CD14-positive monocyte (primary cell): ENCODE measurements at places on chromosomes 4 and X. TPM values are rescaled to one million over a fixed set of nuclear protein-coding genes. Genes with fewer than 3 reads are reported as not detected.

DNA sequence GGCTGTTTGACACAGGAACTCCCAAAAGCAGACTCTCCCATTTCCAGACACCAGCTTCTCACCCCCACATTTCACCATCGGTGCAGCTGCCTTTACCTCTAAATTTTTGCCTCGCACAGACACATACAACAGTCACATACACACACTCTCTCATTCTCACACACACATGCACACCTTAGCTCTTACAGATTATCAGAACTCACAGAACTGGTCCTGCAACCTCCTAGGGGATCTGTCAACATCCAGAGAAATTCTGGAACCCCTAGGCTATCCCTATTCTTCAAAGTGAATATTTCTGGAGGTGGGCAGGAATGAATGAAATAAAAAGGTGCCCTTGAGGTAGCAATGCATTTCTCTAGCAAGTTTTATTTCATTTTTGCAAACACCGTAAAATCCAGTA, 4.1 kb downstream of the HS6ST2 start:
- no peak for DNase-seq

DNA sequence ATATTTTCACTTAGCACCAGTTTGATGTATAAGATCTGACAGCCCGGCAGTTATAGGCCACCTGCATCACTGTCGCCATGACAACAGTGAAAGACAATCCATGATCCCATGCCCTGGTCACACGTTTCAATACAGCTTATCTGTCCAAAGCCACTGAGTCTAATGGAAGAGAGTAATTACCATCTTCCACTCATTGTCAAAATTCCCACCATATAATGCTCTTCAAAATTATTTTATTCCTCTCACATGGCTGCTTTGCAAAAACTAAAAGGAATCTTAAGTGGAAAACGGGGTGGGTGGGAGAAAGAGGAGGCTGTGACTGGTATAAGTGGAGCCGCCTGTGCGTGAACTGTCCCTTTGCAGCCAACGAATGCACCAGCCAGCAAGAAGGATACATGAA, 44.2 kb downstream of the MAML3 start:
- DNase-seq, result no peak

DNA sequence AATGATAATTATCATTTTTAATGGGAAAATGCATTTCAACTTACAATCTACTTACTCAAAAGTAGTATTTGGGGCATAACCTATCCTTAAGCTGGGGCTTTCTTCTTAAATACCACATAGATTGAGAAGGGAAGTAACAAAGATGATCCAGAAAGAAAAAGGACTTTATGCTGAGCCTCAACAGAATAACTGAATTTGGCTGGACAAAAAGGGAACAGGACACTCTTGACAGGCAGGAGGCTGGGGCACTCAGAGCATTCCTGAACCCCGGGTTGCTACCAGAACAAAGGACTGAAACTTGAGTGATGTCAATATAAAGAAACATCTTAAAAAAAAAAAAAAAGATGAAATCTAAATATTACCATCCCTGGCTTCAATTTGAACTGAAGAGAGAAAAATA, 23.9 kb downstream of the RELL1 start:
- DNase-seq, result no peak

DNA sequence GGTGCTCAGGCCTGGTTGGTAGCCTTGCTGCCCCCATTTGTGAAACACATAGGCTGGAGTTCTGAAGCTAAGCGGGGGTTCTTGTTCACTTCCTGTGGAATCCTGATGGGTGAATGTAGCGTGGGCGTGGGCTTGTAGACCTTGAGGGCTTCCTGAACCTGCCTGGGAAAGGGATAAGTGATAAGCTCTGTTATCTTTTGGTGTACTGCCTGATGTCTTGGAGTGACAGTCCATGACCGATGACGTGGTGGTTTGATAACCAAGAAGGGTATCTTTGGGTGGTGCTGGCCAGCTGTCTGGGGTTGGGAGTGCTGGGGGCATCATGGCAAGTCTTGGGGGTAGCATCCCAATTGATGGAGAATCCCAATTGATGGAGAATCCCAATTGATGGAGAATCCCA, 17.5 kb upstream of the WDR1 start:
- DNase-seq, result no peak

DNA sequence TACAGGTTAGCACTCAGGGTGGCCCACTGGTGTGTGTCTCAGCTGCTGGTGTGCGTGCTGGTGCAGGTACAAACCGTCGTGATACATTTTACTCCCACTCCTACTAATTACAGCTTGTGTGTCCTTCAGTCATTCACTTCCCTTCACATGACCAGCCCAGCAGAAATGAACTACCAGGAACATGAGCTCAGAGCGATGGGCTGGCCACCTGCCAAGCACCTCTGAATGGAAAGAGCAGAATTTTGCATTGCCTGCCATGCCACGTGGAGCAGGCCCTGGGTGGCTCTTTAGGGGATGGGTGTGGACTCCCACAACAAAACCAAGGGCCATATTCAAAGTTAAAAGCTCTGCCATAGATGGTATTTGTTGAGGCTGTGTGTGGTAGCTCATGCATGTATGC, 58.9 kb upstream of the PGM2 start:
- peak; percentile 38 for DNase-seq

- DNase-seq, result no peak
Measured at GRCh38 chrX:78555401-78555980, 103.6 kb downstream of the RTL3 start.

DNA sequence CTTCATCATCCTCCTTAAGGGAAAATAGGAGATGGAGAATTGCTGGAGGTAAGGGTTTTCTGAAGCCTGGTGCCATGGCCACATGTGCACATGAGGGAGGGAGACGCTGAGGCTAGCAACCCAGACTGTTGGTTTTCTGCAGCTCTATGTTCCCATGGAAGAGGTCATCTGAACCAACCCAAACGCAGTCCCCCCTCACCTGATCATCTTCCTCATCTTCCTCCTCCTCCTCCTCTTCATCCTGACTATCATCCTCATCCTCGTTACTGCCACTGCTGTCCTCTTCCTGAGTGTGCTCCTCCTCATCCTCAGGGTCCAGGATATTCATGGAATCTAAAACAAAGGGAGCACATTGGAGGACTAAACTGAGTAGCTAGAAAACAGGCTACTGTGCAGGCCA, 124.6 kb downstream of the HUWE1 start:
- no peak for DNase-seq

DNA sequence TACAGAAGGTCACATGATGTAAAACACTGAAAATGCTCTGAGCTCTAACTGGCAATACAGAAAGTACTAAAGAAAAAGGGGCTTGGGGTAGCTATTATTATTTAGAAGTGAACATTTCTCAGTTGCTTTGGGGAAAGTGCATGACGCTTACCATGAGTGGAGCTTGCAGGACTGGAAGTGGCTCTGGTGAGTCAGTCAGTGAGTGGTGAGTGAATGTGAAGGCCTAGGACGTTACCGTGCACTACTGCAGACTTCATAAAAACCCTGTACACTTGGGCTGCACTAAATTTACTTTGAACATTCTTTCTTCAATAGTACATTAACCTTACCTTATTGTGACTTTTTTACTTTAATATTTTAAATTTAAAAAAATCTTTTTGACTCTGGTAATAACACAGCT, 89.3 kb upstream of the ENPP6 start:
- DNase-seq, result no peak

GRCh38 chr4:85127653-85128052, 161.2 kb upstream of the WDFY3 start:
- no peak for DNase-seq

PPP2R2C gene
- polyA plus RNA-seq, result not detected

CTAG1A gene
- polyA plus RNA-seq, result not detected

CRLF2 gene
- 0.17 TPM for polyA plus RNA-seq
